ENCODE measurements at places on chromosomes 5 and 9.

DNA sequence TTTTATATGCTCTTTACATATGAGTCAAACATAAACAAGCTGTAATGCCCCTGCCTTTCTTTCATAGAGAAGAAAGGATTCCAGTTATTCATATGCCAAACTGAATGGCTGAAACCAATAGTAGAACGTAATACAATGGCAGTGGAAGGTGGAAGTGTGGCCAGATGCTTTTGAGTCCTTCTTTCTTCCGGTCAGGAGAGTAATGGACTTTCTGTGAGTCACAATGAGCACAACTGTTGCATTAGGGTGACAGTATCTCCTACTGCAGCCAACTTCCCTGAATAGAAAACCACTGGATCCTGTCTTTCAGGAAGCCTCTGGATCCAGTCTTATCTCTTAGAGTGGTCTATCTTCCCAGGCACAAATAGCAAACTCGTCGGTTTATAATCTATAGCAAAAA is 855.2 kb downstream of the MAT2B start:
- DNase-seq, result no peak

- DNase-seq, result no peak
Observed at GRCh38 chr9:131187957-131188356, 62.6 kb downstream of the NUP214 start.

DNA sequence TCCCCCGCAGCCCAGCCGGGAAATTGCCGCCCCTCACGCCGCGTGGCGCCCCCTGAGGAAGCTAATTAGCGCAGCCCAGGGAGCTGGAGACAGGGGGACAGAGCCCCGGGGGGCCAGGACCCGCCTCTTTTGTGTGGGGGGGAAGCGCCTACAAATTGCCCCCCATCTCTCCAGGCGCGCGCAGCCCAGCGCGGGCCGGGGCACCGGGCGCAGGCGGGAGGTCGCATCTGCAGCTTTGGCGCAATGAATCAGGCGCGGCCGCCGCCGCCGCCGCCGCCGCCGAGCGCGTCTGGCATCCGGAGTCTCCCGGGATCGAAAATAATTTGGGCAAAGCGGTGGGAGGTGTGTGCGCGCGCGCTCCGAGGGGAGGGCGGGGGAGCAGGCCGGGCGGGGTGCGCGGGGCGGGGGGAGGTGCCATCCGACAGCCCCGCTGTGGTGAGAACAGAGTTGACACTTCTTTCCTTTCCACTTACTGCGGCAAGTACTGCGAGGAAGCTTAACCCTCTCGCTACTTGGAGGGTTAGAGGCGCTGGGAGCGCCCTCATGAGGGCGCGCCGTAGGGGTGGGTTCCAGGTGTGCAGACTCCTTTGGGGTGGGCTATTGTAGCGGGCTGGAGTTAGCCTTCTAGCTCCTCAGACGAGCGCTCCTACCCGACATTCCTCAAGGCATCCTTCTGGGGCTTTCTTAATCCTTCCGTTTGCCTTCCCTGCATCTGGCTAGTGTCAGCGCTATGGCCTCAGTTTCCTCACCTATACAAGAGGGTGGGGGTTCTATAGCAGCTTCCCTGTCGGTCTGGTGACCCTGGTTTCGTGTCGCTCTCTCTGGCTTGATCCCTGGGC is 63.1 kb downstream of the CXXC5 start:
- DNase-seq, result no peak

GRCh38 chr9:116899337-116900006 is 212.4 kb downstream of the TRIM32 start:
- no peak for DNase-seq

- no peak for DNase-seq
Observed at GRCh38 chr5:78367318-78367991, 7.0 kb downstream of the SCAMP1 start.

DNA sequence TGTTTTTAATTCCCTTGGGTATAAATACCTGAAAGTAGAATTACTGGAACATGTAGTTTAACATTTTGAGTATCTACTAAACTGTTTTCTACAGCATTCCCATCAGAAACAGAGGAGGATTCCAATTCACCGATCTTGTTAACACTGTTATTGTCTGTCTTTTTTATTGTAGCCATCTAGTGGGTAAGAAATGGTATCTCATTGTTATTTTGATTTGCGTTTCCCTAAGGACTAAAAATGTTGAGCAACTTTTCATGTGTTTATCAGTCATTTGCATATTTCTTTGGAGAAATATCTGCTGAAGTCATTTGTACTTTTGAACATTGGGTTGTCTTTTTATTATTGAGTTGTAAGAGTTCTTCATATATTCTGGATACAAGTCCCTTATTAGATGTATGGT is 135.2 kb upstream of the NFIL3 start:
- DNase-seq, result no peak

GRCh38 chr9:76697554-76697953 is 66.7 kb upstream of the PCA3 start:
- no peak for DNase-seq

GRCh38 chr5:93311881-93312280 is 269.1 kb downstream of the NR2F1-AS1 start:
- DNase-seq, result no peak

GRCh38 chr9:126112135-126112720 is 214.4 kb upstream of the MVB12B start:
- DNase-seq, result no peak

GRCh38 chr5:7673658-7674057 is 177.3 kb downstream of the CFAP90 start:
- DNase-seq, result no peak

DNA sequence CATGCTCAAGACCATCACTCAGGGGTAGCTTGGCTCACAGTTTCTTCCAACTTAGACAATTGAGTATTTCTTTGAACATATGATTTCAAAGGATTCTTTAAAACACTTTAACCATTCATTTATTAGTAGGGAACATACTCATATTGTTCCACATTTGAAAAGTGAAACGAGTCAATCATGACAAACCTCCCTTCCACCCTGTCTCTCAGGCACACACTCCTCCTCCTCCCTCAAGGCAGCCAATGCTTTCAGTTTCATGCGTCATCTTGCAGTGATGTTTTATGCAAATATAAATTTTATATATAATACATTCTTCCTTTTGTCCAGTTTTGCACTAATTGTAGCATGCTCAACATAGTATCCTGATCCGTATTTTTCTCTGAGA is 126.0 kb upstream of the BOD1 start:
- no peak for DNase-seq

- no peak for DNase-seq
Observed at GRCh38 chr9:91116711-91117110, 245.0 kb downstream of the AUH start.

- no peak for DNase-seq
Observed at GRCh38 chr9:98778711-98779530, 17.4 kb downstream of the ANKS6 start.

- no peak for DNase-seq
Observed at GRCh38 chr9:133789778-133790177, 51.6 kb upstream of the SARDH start.

DNA sequence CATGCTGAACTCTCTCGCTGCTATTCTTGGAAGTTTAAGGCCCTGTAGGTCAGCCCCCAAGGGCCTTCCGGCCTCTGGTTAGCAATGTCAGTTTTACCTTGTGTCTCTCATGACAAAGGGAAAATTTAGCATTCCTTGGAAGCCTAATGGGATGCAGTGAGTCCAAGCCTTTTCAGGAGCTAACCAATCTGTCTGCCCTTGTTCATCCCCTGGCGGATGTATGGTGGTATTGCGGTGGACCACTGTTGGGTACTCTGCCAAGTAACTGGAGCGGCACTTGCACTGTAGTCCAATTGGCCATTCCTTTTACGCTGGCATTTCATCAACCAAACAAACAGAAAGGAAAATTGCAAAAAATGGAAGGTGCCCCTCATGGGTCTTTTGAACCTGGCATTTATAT is 318.4 kb upstream of the NMUR2 start:
- DNase-seq, result no peak

GRCh38 chr9:135422341-135422944 is 57.1 kb upstream of the PPP1R26 start:
- DNase-seq, result no peak

- DNase-seq, result no peak
Observed at GRCh38 chr9:98911042-98911441, 32.7 kb upstream of the COL15A1 start.

- DNase-seq, result no peak
Observed at GRCh38 chr9:127021664-127022363, 100.6 kb downstream of the ANGPTL2 start.

DNA sequence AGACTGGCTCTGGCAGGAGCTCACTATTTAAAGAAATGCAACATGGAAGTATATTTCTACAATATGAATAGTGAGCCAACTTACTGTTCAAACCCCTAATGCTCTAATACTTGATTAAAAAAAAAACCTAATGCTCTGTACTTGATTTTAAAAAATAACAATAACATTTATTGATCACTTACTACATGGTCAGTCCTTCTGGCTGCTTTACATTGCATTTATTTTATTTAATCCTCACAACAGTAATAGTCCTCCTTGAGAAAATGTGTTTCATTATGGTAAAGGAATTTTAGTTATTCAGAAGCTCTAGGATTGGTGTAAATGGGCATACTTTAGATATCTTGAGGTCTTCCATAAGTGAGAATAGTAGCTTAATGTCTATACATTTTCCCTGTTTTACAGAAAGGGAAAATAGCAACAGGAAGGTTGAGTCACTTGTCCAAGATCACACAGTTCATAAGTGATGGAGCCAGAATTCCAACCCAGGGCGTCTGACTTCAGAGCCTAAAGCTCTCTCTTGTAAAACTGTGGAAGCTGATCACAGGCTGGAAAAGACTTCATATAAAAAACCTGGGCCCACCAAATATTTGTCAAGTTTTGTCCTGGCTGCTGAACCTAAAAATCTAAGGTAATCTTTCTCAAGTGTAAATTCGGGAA is 1.0 kb downstream of the STARD4 start:
- no peak for DNase-seq

All from stimulated activated CD8-positive, alpha-beta memory T cell treated with anti-CD3 and anti-CD28 coated beads, Interleukin-7, amount 100 ng/mL, for 1 hour (primary cell).